ENCODE measurements at places on chromosomes 12 and 14.
A peak's percentile ranks its signal among the peaks of the same experiment; 100 is the strongest.

DNA sequence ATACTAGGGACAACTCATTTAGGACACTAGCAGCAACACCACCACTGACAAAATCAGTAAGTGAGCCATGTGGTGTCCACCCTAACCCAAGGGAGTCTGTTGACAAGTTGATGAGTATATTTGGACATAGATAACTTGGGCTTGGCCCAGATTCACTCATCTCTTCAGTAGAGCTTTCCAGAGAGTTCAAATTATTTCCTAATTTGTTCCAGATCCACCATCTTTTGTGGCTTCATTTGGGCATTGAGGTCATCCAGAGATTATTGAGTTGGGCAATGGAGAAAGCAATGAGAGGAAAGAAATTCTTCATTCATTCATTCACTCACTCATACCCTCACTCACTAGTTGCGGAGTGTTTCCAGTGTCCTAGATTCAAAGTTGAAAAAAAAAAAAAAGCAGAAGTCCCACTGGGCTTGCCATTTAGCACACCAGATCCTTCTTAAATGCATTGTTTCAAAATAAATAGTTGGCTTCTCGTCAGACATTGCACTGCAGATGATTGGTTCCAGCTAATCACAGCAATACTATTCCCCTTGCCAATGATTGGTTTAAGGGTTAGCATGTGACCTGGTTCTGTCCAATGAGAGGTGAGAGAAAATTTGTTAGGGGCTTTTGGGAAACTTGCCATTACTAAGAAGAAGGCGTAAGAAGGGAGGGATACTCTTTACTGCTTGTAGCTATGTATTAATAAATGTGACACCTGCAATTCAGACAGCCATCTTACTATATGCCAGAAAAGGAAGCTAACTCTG is 31.8 kb upstream of the WSCD2 start:
- no peak for DNase-seq

DNA sequence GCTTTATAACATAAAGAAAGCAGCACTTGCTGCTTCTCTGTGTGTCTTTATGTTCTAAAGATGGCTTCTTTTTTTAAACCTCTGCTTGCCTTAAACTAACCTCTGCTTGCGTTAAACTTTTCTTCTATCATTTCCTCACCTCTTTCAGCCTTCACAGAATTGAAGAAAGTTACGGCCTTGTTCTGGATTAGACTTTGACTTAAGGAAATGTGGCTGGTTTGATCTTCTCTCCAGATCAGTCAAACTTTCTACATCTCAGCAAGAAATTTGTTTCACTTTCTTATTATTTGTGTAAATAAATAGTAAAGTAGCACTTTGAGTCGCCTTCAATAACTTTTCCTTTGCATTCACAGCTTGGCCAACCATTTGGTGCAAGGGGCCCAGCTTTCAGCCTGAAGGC is 64.2 kb downstream of the CMAS start:
- no peak for DNase-seq

DNA sequence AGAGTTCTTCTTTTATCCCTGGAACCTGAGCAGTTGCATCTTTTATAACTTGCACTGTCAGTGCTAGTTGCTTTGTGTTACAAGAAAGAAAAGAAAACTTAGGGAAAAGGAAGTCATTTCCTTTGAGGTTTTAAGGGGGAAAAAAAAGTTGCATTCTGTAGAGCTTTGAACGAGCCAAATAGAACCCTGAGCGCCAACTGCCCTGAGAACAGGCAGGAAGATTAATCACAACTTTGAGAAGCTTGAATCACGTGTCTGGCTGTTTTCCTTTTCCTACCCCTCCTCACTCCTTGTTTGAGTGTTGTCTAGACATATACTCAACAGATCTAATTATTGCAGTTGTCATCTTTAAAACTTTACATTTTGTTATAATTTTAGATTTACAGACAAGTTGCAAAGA is 12.5 kb downstream of the PCNX1 start:
- no peak for DNase-seq

GRCh38 chr14:22336031-22336430 is 253.0 kb downstream of the DAD1 start:
- DNase-seq = no peak

DNA sequence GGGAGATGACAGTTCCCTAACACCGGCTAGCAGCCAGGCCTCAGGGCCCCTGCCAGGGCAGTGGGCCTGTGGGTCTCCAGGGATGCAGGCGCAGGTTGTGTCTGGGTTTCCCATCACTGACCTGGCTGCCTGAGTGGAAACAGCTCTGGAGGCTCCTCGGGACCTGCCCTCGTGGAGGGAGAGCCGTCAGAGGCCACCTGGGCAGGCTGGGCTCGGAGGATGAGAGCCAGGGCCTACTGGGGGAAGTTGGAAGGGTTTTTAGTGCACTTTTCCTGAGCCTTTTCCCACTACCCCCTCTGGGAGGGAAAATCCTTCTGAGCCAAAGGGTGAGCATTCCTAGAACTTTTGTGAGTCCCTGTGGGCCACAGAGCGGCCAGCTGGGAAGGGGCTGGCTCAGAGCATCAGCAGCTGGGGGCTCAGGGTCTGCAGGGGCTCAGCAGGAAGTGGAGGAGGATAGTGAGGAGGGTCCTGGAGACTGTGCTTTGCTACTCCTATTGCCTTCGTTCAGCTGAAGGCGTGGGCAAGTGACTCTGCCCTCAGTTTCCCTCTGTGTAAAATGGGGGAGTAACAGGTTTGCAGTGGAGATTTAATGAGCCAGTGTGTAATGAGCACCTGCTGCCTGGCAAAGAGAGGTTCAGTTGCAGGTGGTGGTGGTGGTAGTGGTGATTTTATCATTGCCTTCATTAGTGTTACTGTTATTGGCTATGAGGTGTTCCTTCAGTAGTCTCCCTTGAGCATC is 1.8 kb downstream of the SH2B3 start:
- no peak for DNase-seq

- no peak for DNase-seq
These were observed 61.8 kb downstream of the PIK3C2G start for GRCh38 chr12:18323159-18323558.

- DNase-seq = no peak
These were observed 20.1 kb upstream of the PPFIA2 start for GRCh38 chr12:81779216-81779615.

- DNase-seq = no peak
These were observed 10.2 kb downstream of the FBXW8 start for GRCh38 chr12:116920939-116921338.

- DNase-seq = no peak
These were observed 246.4 kb downstream of the EGLN3 start for GRCh38 chr14:33704481-33704880.

- no peak for DNase-seq
These were observed 194.6 kb upstream of the KRR1 start for GRCh38 chr12:75705749-75706711.

- DNase-seq = no peak
These were observed 72.9 kb downstream of the DENND5B start for GRCh38 chr12:31517994-31518393.

DNA sequence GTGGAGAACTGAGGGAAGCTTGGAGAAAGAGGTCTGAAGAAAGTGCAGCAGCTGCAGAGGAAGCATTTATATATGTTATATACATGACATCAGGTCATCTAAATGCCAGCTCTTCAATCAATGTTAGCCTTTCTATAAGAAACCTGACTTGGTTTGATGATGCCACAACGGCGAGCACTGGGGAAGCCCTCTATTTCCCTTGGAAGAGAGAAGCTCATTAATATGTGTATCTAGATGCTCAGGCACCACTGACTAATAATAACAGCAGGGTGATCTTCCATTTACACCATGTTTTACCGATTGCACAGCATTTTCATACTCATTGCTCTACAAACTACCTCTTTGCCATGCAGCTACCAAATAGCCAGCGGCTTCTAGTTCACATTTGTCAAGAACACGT is 811 bp downstream of the ACYP1 start:
- DNase-seq = peak; percentile 22

DNA sequence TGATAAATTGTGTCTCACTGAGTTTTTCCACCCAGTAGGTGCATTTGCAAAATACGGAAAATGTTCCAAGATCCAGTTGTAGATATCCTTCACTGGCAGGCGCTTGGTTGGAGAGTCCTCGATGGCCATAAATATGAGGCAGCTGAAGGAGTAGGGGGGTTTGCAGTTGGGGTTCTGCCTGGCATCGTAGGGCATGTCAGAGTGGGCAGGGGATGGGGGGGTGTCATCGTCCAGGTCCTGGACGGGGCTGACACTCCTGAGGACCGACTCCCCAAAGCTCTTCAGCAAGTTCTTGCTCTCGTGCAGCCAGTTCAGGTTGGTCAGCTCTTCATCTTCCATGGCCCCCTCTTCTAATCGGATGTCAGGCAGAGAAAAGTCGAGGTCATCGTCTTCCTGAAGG is 5.1 kb downstream of the FOXN3 start:
- DNase-seq = no peak

DNA sequence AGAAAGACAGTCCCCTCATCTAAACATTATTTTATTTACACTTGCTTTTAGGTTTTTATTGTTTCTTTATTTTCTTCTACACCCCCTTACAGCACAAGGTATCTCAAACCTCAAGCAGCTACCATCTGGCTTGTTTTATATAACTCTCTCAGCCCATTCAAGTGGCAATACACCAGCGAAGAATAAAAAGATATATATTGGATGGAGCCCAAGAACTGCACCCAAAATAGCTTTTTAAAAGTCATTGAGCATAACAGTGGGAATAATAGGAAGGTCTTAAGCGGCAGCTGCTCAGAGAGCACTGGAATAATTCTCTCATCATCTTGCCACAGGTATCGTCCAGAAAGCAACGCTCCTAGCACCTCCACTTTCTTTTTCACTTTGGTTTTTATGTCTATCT is 322.5 kb downstream of the SYT1 start:
- no peak for DNase-seq

- DNase-seq = no peak
These were observed 90.0 kb downstream of the RMST start for GRCh38 chr12:97552410-97553121.

DNA sequence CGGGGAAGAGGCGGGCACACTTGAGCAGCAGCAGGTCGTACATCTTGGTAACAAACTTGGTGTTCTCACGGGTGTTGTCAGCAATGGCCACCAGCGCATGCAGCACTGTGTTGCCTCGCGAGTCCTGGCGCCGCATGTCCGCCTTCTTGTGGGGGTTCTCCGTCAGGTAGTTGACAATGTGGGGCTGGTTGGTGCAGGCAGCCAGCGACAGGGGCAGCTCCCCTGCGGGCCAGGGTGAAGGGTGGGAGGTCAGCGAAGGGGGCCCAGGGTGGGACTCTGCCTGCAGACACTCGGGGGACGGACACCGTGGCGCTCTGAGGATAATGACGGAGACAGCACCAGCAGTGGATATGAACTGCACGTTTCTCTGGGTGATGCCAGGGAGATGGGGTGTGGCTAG is 34.5 kb downstream of the TRPV4 start:
- no peak for DNase-seq

GRCh38 chr12:45204757-45205156 is 11.1 kb upstream of the ANO6 start:
- no peak for DNase-seq

DNA sequence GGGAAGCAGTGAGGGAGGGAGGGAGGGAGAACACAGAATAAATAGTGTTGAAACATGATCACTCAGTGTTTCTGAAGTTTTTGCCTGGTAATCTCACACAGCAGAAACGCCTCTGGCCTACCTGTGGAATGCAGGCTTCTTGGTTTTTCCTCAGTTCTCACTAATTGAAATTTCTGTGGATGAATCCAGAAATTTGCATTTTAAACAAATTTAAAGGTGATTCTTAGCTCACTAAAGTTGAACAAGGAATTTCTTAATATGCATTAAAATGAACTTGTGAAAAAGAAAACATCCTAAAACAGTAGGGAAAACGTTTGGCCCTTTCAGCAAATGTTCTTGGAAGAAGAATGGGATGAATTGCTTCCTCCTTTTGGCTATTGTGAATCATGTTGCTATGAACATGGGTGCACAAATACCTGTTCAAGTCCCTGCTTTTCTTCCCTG is 1.4 kb downstream of the RNASE9 start:
- DNase-seq = no peak

- no peak for DNase-seq
These were observed 32.6 kb downstream of the RPH3A start for GRCh38 chr12:112824166-112824565.

DNA sequence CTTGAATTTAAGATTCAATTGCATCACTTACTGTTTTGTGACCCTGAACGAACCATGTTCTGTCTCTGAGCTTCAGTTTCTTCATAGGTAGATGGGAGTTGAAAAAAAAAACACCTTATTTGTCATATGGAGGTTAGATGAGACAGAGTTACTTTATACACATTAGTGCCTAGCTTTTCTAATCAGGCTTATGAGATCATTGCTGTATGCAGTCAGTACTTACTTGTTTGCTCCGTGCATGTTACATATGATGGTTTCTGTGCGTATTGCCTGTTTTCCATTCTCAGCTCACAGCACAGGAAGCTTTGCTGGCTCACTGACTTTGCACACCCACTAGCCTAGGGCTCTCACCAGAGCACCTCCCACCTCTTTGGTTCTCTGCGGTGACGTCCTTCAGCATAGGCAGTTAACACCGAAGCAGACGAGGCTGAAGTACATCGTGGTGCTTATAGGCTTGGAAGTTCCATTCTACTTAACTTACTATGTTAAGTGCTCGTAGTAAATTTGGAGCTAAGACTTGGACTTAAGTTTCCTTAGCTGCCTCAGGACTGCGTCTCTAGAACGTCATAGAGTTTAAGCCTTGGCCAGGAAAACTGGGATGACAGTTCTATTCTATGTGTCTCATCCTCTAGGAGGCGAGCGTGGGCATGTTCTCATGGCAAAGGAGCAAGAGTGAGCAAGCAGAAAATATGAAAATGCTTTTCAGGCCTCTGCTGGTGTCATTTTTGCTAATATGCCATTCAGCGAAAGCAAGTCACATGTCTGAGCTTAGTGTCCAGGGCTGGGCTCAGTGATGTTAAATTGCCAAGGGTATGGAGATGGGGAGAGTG is 57.3 kb downstream of the NRXN3 start:
- DNase-seq = no peak

DNA sequence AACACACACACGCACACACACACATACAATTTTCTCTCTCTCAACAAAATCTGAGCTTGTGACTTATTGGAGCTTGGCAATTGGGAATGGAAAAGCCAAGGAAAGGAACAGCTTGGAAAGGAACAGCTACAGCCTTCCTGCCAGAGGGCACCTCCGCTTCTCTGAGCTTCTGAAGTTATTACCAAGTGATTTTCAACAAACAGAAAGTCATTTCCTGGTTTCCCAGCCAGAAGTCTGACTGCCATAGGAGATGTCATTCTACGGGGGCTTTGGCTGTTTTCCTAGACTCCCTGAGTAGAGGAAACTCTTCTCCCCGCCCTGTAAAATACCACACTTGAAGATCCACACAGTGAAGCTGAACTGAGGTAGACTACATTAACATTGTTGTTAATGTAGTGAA is 198.3 kb downstream of the CFAP54 start:
- no peak for DNase-seq
